Fibroblast of lung (primary cell): ENCODE measurements at places on chromosomes 4 and X.

DNA sequence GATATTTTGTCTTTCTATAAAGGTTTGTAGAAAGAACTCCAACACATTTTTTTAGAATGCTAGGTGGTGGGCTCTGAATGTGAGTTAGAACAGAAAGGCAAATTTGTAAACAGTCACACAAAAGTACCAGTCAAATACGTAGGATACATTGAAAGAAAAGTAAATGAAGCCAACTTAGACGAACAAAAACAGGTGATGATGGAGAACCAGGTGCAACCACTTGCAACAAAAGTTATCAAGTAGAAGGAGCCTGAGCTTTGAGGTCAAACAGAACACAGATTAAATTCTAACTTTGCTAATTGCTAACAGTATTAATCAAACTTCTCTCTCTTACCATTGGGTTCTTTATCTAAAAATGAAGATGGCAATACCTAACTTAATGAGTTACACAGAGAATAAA, 62.7 kb upstream of the DAPP1 start:
- H3K27me3 ChIP-seq, result no peaks in the 10 kb centered on the region
- no peaks in the 10 kb centered on the region for H3K4me1 ChIP-seq
- DNase-seq, result no peak
- no peak overlapping the region for H3K27ac ChIP-seq

- H3K4me1 ChIP-seq, result peaks cover 2% of the 10 kb centered on the region
- H3K27me3 ChIP-seq, result no peaks in the 10 kb centered on the region
- no peak overlapping the region for H3K27ac ChIP-seq
- no peak overlapping the region for H3K4me3 ChIP-seq
These were observed 367.9 kb upstream of the SLIT2 start for GRCh38 chr4:19883841-19884240.

DNA sequence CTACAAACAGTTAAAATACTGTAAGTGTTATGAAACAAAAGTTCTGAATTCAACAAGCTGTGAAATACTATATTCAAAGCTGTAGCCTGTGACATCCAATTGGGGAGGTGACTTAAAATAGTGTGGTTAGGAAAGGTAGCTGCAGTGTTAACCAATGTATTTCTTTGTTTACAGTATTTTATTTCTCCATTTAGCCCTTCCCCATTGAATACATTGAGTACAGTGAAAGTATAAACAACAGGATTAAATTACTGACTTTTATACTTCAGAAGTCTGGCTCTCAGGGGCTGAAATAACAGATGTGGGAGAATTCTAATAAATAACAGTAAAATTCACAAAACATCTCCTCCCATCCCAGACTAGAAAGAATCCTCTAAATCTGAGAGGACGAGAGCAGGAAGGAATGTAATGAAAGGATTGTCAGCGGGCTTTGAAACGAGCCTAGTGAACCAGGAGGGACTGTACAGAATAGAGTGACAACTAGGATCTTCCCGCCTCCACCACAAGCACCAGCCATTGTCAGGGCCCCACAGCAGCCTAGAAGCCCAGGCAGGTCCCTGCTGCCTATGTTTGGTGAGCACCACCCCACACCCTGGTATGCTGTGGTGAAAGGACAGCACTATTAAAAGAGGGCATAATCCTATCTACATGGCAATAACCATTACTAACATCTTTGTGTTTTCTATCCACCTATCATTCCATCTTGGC, 73.7 kb downstream of the SPCS3 start:
- peak; percentile 59 for DNase-seq
- no peaks in the 10 kb centered on the region for H3K27me3 ChIP-seq
- no peaks in the 10 kb centered on the region for H3K36me3 ChIP-seq
- no peaks in the 10 kb centered on the region for H3K4me1 ChIP-seq
- H3K4me3 ChIP-seq, result no peak overlapping the region

- no peaks in the 10 kb centered on the region for H3K4me1 ChIP-seq
- no peaks in the 10 kb centered on the region for H3K36me3 ChIP-seq
- no peak for DNase-seq
- H3K4me3 ChIP-seq, result no peak overlapping the region
- H3K27me3 ChIP-seq, result no peaks in the 10 kb centered on the region
These were observed 38.9 kb downstream of the TLR10 start for GRCh38 chr4:38743866-38744265.

- no peak overlapping the region for H3K4me3 ChIP-seq
- no peak overlapping the region for H3K27ac ChIP-seq
- H3K27me3 ChIP-seq, result no peaks in the 10 kb centered on the region
- DNase-seq, result peak; percentile 71
- H3K36me3 ChIP-seq, result no peaks in the 10 kb centered on the region
- H3K4me1 ChIP-seq, result peaks cover 2% of the 10 kb centered on the region
These were observed 168.2 kb downstream of the AMELX start for GRCh38 chrX:11461201-11462001.
